Activated T-helper 17 cell treated with anti-CD3 and anti-CD28 coated beads, Interleukin-2, amount 50 U/mL, for 72 hours (primary cell): ENCODE measurements at places on chromosomes 1 and 21. TPM values are rescaled to one million over a fixed set of nuclear protein-coding genes. Genes with fewer than 3 reads are reported as not detected.

DNA sequence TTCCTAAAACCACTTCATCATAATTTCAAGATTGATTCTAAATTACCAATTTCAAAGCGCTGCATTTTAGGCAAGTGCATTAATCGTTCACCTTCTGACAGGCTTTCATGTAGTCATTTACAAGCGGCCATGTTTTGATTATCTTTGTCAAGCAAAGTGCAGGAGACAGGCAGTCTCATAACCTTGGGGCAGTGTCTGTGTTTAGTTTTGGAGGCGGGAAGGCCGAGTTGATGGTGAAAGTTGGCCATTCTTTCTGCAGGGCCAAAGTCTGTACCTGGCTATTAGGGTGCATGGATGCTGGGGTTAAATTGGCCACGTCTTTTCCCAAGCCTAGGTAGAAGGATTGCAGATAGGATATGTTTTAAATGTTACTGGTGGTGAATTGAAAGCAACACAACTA, 2.9 kb downstream of the AGPAT3 start:
- ATAC-seq: no peak

GRCh38 chr1:13896932-13897331, 196.9 kb downstream of the PRDM2 start:
- no peak for ATAC-seq

DNA sequence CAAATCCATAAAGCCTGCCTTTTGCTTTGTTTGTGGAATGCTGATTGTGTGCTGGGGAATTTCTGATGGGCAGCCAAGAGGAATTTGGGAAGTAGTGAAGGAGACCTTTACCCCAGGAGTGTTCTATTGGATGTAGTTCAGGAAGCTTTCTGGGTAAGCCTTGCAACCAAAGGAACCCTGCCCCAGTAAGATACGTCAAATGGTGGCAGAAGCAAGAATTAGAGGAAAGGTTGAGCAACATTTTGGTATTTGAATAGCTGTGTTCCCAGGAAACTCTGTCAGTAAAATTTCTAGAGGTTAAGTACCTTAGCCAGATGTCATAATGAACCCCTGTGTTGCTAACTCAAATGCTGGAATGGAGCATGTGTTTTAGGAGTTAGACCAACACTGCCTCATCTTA, 6.4 kb downstream of the MGST3 start:
- no peak for ATAC-seq

- ATAC-seq: no peak
Measured at GRCh38 chr1:194629011-194629410, 1442.6 kb upstream of the B3GALT2 start.

DNA sequence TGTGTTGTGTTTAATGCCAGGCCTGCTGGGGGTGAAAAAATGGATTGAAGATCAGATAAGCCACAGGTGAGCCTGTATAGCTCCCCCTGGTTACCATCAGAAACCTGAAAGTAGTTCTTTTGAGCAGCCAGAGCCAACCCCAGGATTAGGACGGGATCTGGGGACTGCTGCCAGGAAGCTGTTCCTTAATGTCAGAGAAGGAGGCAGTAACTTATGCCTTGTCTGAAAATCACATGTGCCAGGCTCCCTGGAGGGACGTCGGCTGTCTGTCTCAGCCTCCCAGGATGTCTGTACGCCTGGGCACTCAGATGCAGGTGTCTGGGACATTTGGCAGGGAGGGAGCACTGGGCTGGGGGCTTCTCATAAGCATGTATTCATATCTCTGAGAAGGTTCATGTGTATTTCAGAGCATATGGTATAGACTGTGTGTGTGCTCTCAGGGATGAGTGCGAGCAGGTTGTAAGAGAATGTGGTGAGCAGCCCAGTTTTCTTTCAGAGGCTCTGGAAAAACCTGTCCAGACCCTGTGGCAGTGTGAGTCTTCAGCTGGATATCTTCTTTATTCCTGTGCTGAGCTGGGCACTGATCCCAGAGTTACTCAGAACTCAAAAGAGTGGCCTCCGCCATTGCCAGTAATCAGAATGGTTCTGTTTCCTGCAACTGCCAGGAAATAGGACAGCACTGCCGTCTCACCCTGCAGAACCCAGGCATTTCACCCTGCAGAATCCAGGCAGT, 2.8 kb downstream of the FAM43B start:
- ATAC-seq: no peak

GRCh38 chr1:116697548-116698243, 30.2 kb upstream of the IGSF3 start:
- ATAC-seq: no peak

GRCh38 chr1:218633238-218633988, 288.3 kb downstream of the TGFB2 start:
- no peak for ATAC-seq

GRCh38 chr1:37482004-37482785, 7.8 kb downstream of the ZC3H12A start:
- ATAC-seq: no peak

The VHLL gene
- total RNA-seq: 0.52 TPM

The LACTBL1 gene
- total RNA-seq: not detected

- ATAC-seq: no peak
Measured at GRCh38 chr1:214075999-214076707, 88.4 kb downstream of the PROX1 start.

The LDLRAD2 gene
- not detected for total RNA-seq

The LAD1 gene
- total RNA-seq: not detected

DNA sequence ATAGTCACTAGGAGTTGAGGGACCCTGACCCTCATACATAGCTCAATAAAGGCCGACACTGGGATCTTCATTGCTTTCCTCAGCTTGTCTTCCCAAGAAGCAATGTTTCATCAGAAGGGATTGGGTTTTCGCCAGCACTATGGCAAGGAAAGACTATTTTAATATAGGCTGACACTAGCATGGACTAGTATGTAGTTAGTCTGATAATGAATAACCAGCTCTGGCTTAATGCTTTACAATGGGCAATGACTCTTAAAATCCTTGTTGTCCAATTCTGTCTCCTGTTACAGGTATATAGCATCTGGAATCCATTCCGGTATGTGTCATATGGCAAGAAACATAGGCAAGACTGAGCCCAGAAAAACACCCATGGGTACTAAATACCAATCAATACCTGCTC, 15.3 kb upstream of the SYT2 start:
- ATAC-seq: no peak

DNA sequence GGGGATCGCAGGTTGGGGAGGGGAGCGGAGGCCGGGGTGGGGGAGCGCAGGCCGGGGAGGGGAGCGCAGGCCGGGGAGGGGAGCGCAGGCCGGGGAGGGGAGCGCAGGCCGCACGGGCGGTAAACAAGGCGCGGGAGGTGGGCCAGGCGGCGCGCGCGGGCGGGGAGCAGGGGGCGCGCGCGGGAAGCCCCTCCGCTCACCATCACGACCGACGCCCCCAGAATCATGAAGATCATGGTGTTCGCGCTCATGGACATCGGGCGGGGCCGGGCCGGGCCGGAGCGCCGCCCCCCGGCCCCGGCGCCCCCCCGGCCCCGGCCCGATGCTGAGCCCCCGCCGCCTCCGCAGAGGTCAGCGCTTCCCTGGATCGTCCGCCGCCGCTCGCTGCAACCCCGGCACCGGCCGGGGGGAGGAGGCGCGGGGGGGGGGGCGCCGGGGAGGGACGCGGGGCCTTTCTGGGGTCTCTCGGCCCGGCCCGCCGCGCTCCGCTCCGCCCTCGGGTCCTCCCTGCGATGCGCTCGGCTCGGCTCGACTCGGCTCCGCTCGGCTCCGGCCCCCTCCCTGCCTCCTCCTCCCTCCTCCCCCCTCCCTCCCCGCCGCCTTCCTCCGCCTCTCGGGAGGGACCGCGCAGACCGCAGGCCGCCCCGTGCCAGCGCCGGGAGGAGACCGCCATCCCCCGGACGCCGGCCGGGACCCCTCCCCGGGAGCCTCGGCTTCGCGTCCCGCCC, at the start of gene TMEM240:
Gene TMEM240, minus strand, starts transcription at position 535 of the 728 bp plus-strand sequence. Its CDS starts 278 bp downstream, at position 257.
- ATAC-seq: peak; percentile 43

DNA sequence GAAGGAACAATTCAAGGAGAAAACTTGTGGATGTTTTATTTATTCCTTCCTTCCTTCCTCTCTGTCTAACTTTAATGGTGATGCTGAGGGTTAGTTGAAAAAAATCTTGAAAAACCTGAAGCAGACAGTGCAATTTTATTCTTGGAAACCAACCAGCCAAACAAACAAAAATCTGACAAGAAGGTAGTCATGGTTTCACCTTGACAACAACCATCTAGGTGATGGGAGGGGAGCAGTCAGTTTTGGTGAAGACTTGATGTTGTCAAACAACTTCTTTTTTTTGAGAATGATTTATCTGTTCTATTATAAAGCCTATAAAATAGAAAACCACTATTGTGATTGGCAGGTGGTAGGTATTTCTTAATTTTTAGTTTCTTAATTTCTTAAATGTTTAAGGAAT, 92.4 kb upstream of the GPR88 start:
- peak; percentile 22 for ATAC-seq

GRCh38 chr1:192936313-192937018, 122.7 kb downstream of the UCHL5 start:
- ATAC-seq: peak; percentile 92

GRCh38 chr1:32239337-32239736, 7.7 kb upstream of the FAM167B start:
- ATAC-seq: no peak

The TMEM61 gene
- total RNA-seq: not detected

The RAP1GAP gene
- 0.45 TPM for total RNA-seq

The REN gene
- total RNA-seq: not detected

The NR1I3 gene
- not detected for total RNA-seq

- ATAC-seq: no peak
Measured at GRCh38 chr1:225746361-225747179, 31.1 kb upstream of the SRP9 start.

DNA sequence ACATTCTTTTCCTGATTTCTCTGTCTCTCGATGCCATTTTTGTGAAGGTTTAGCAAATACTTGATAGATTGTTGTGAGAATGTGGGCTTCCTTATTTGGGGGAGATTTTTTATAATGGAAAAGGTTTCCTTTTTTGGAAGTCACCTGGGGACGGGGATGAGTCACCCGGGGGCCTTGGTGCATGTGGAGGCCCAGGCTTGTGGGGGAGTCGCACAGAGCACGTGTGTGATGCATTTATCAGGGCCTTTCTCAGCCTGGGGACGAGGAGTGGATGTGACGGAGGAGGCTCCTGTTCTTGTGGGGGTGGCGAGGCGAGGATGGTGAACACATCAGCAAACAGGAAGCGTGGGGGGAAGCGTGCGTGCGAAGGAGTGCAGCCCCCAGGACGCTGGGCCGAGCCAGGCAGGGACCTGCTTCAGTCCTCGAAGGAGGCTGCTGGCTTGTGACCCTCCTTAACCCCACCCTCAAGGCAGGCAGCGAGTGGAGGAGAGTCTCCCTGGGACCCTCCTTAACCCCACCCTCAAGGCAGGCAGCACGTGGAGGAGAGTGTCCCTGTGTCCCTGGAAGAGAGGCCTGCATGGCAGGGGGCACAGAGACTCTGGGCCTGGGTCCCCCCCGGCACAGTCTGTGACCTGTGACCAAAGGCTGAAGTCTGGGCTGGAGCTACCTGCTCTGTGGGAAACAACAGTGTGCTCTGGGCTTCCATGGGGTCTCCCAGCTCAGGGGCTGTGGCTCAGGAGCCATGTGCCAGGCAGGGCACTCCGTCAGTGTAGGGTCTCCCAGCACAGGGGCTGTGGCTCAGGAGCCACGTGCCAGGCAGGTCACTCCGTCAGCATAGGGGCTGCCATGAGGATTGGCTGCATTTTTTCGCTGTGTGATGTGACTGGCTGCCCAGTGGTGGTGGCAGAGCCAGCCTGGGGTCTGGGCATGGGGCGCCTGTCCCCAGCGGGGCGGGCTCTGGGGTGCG, 57.2 kb downstream of the AGPAT3 start:
- ATAC-seq: peak; percentile 53
